Heart left ventricle (tissue), 16 donors: ENCODE measurements at places on chromosomes 7 and 10. TPM values are rescaled to one million over a fixed set of nuclear protein-coding genes. Genes with fewer than 3 reads are reported as not detected.

GRCh38 chr7:142104550-142105527 is 6.7 kb upstream of the MGAM2 start:
- DNase-seq = no peak

GRCh38 chr7:42611961-42612360 is 299.9 kb downstream of the C7orf25 start:
- no peak for DNase-seq

- no peak for DNase-seq
Observed at GRCh38 chr7:7569081-7569527, 2.4 kb downstream of the MIOS start.

GRCh38 chr10:73039635-73040034 is 57.0 kb downstream of the P4HA1 start:
- no peak for DNase-seq

GRCh38 chr10:119203006-119203405 is 4.4 kb upstream of the GRK5 start:
- no peak for DNase-seq

GRCh38 chr7:5428478-5429252 is 5.0 kb upstream of the TNRC18 start:
- peak; percentile 85 for DNase-seq

DNA sequence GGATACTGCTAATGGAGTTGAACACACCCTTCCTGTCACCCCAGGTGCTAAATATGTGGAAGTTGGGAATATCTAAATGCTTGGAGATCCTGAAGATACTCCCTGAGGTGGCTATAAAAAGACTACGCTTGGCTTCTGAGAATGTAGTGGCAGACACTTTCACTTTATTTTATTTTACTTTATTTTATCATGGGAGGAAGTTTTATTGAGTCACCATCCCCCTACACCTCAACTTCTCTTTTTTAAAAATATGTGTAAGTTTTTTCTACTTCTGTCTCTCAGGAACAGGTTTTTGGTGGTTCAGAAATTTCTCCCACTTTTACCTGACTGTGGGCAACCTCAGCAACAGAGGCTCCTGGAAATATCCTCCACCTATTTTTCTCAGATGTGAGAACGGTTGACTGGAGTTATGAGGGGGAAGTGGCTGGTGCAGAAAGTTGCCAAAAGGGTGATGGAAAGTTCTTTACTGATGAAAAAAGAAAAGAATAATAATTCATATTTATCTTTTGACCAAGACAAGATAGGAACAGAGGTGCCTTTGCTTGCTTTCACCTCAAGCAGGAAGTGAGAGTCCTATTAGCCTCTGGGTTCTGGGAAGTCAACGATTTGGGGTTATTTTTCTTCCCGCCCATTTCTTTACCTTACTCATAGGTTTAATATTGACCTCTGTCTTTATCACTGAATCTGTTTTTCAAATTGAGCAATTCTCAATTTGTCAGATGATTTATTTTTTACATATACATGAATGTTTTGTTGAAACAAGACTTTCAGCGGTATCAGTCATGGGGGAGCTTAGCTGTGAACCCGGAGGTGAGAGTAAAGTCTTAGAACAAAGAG is 103.6 kb downstream of the AHR start:
- no peak for DNase-seq

DNA sequence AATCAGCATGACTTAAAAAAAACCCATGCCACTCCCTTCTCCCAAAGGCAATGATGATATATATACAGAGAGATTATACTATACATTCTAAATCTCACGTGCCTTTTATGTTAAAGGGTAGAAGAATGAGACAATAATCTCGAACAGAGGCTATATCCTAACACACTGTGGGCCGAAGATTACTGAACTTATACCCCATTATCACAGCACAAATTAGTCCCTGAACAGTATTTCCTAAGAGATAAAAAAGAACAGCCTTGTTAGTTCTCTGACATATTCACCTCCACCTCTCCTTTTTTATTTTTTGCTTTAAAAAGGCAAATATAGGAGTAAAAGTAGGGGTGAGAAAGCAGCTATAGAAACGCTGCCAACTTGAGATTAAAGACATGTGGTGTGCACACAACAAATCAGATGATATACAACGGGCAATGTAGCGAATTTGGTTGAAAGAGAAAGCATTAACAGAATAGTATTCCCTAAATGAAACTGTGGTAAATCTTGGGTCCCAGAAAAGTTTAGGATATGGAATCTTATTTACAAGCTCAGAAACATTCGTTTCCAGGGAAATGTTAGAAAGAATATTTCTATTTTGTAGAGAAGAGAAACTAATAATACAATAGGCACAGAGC is 69.5 kb downstream of the JMJD1C start:
- DNase-seq = no peak

GRCh38 chr7:68176974-68177373 is 1180.3 kb downstream of the TYW1 start:
- no peak for DNase-seq

- no peak for DNase-seq
Observed at GRCh38 chr7:134968110-134968509, 18.2 kb upstream of the AGBL3 start.

- no peak for DNase-seq
Observed at GRCh38 chr7:125847692-125848091, 918.1 kb upstream of the POT1 start.

DNA sequence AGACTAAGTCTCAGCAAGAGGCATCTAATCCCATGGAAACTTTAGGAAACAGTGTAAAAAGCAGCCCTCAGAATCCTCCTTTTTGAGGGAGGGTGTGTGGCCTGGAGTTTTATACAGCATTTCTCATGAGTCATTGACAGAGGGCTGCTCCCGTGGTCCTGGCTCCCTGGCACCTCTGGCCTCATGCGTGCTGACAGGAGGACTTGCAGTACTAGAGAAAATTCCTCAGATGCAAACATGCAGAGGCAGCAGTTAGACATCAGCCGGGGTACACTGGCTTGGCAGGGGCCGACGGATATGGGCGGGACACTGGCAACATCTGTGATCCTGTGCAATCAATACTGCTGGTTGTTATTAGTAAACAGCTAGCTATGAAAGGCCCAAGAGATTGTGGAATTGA is 925.1 kb upstream of the CELF2 start:
- DNase-seq = peak; percentile 51

DNA sequence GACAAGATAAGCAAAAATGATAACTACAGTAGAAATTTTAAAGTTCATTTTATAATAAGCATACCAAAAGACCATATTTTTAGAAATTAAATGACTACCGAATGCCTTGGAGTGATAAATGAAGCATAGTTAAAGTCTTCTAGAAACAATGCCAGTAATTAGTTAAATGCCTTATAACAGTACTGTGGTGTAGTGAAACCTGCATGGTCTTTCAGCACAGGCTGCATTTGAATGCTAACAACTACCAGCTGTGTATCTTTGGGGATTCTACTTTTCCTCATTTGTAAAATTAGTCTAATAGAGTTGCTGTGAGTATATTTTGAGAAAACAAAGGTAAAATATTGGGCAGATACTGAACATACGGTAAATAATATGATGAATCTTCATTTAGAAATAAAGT is 25.1 kb downstream of the TSPAN12 start:
- no peak for DNase-seq

- no peak for DNase-seq
Observed at GRCh38 chr10:5089865-5090264, 4.3 kb upstream of the AKR1C3 start.

DNA sequence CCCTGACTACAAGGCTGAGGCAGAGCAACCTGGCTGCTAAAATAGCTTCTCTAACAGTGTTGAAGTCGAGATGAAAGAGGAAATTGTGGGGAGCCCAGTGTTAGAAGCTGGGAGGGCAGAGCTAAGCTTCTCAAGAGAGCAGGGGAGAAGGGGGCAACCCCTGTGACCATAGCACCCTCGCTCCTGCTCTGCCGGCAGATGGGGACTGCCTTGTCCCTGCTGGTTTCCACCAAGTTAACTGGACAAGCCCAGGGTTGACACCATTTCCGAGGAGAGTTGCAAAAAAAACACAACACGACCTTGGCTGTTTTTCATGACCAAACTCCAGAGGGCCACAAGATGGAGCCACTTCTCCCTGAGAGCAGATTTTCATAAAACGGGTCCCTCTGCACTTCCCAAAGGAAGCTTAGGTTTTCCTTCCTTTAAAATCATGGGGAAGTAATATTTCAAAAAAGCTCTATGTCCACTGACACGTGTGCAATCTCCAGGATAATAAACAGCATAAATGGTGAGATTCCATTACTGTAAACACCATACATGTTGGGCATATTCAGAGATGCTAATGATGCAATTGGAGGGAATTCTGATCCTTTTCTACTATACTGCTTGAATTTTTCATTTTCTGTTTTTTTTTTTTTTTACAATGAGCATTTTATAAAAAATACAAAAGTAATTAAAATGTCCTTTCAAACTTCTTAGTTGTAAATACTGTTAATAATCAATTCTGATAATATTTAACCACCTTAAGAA is 140.4 kb downstream of the PIP4K2A start:
- DNase-seq = no peak

GRCh38 chr10:63286754-63287264 is 153.7 kb downstream of the NRBF2 start:
- no peak for DNase-seq

- DNase-seq = peak; percentile 58
Observed at GRCh38 chr7:1539181-1539881, 8.8 kb downstream of the MAFK start.

- no peak for DNase-seq
Observed at GRCh38 chr10:43448742-43449141, 11.8 kb downstream of the ZNF487 start.

CADPS2 gene
- total RNA-seq = 18.2 TPM

CPED1 gene
- total RNA-seq = 19.6 TPM

CYP2C18 gene
- not detected for total RNA-seq

GIGYF1 gene
- total RNA-seq = 20.1 TPM

OR6B1 gene
- not detected for total RNA-seq

ERVW-1 gene
- total RNA-seq = not detected

STK17A gene
- total RNA-seq = 26.9 TPM

DDC gene
- not detected for total RNA-seq

SCIN gene
- total RNA-seq = 0.90 TPM

TEX47 gene
- total RNA-seq = not detected

HMX3 gene
- not detected for total RNA-seq

DRGX gene
- total RNA-seq = not detected

PTPRN2 gene
- 0.69 TPM for total RNA-seq
